Fibroblast of the conjunctiva (primary cell): ENCODE measurements at places on chromosomes 2 and 18.

DNA sequence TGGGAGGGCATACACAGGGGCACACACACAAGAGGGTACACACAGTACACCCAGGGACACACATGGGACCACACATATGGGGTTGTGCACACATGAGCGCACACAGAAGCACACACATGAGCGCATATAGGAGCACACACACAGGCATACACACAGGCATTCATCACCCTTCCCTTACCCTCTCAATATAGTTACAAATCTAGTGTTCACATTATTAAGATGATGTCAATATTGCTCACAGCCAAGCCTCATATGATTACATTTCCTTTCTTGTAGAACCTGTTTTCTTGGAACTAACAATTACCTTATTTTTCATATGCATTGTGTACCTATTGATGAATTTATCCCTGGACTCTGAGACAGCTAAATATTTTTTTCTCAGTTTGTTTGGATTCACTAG, 156.7 kb downstream of the FHOD3 start:
- DNase-seq = no peak

DNA sequence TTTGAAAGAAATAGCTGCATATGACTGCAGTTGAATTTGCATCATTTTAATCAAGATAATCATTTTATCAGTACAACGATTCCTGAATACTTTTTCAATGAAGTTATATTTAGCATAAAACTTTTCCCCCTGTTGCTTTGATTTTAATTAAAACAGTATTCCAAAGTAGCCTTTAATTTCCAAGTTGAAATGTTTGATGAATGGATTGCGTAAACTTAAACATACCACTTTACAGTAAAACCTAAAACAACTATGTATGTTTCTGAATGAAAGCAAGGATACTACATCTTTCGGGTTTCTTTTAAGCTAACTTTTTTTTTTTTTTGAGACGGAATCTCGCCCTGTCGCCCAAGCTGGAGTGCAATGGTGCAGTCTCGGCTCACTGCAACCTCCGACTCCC, 1.4 kb downstream of the SPAST start:
- no peak for DNase-seq

- no peak for DNase-seq
Observed at GRCh38 chr18:44386401-44386800, 294.3 kb upstream of the SETBP1 start.

DNA sequence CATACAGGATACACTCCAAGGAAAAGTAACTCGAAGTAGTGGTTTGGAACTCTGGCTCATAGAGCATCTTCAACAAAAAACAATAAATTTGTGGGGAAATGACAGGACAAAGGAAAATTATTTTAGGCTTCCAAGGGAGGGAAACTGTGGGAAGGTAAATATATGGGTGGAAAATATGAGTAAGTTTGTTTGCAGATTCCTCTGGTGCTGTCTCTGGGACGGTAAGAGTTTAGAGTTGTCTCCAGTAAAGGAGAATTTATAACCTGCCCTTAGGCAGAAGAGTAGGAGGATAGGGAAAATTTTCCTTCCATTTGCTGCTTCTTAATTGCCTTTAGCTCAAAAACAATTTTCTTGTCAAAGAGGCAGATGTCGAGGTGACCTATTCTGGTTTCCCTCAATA, 19.3 kb downstream of the HNMT start:
- DNase-seq = no peak

DNA sequence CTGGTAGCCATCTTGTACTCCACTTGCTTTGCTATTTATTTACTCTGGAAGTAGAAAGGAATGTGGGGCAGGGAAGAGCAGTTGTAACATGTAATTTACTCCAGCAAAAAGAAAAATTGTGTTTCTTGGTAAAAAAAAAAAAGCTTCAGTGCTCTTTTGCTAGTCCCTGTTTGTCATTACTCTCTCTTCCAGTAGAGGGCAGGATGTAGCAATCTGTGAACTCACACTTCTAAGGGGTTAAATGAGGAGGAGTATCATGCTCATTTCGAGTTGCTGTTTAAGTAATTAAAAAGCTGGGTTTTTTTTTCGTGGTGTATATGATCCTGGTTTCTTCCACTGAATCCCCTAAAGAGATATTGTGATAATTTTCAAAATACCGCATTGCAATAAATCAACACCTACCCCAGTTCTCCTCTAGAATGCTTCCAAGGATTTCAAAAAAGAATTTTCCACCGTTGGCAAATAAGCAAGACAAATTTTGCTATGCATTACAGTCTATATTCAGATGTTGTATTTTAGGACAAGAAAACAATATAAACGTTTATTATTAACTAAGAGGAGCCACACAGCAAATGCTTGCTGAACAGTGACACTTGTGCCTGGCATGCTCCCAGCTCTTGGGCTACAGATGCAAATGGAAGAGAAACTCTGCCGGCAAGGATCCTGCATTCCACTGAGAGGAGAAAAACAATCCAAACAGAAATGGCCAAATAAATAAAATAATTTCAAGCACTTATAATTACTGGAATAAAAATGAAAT, 261.6 kb downstream of the ASXL3 start:
- DNase-seq = peak; percentile 44

GRCh38 chr2:130378898-130379214, 23.0 kb downstream of the PTPN18 start:
- DNase-seq = no peak

DNA sequence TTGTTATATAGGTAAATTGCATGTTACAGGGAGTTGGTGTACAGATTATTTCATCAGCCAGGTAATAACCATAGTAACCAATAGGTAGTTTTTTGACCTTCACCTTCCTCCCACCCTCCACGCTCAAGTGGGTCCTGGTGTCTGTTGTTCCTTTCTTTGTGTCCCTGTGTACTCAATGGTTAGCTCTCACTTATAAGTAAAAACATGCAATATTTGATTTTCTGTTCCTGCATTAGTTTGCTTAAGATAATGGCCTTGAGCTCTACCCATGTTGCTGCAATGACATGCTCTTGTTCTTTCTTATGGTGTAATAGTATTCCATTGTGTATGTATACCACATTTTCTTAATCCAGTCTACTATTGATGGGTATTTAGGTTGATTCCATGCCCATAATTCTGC, 233.7 kb upstream of the EPC2 start:
- DNase-seq = no peak

GRCh38 chr2:101295895-101296294, 12.6 kb downstream of the RNF149 start:
- DNase-seq = no peak

DNA sequence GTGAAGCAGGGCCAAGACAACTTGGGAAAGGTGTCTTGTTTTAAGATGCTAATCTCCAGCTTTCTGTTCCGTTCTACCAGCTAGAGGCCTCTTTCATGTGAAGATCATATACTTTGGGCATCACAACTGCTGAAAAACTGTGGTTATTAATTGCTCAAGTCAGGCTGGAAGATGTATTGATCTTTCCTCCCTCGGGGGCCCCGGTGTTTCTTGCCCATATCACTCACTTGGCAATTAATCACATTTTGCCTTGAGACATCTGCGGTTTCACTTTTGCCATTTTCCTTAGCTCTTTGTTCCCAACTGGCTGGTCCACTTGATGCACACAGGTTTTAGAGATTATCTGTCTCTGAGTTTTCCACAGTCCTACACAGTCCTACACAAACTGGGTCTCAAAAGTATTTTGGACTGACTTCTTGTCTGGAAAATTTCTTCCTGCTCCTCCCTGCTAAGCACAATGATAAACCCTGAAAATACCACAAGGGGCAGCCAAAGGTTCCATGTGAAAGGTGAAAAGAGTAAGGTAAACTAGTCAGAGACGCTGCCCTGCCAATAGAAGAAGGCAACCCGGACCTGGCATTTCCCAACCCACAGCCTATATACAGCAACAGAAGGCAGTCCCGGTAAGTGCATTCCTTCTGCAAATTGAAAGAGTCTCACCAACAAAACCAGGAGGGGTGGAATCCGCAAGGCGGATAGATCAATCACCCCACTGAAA, 181.0 kb downstream of the AFF3 start:
- no peak for DNase-seq

- DNase-seq = no peak
Observed at GRCh38 chr2:98295721-98296414, 50.4 kb upstream of the CNGA3 start.

- no peak for DNase-seq
Observed at GRCh38 chr18:38956068-38956467, 1390.5 kb upstream of the CELF4 start.

- peak; percentile 37 for DNase-seq
Observed at GRCh38 chr2:158487419-158487818, 30.7 kb downstream of the PKP4 start.

DNA sequence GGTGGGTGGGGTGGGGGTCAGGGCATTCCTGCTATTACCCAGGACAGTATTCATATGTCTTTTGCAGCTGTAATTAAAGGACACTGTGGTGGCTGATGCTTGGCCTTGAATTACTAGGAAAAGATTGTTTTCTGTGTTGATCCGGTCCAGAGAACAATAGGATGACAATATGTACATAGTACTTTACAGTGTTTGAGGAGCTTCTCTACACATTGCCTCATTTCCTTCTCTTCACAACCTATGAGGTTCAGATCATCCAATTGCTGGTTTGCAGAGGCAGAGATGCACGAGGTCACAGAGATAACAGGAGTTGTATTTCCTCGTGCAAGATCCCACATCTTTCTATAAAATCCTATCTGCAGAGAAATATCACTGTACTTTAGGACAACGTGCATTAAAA, 119.5 kb downstream of the LIPG start:
- no peak for DNase-seq
